Activated CD8-positive, alpha-beta memory T cell treated with anti-CD3 and anti-CD28 coated beads for 24 hours (primary cell): ENCODE measurements at places on chromosomes 6 and 20.

DNA sequence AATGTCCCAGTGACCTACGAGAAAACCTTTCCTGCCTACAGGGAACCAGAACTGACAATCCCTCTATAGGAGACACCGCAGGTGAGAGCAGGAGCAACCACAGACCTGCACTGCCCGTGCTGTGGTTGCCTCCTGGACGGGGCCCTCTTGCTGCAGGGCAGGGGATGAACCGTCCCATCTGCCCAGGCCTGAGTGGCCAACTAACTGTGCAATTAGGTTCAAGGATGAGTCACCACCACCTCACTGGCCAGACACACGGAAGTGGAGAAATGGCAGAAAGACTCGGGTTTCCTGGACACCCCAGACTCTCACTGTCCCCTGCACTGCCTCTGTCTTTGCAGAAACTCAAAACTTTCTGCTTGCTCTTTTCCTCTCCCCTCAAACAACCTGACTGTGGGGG, 13.8 kb upstream of the HLA-G start:
- no peak for DNase-seq

DNA sequence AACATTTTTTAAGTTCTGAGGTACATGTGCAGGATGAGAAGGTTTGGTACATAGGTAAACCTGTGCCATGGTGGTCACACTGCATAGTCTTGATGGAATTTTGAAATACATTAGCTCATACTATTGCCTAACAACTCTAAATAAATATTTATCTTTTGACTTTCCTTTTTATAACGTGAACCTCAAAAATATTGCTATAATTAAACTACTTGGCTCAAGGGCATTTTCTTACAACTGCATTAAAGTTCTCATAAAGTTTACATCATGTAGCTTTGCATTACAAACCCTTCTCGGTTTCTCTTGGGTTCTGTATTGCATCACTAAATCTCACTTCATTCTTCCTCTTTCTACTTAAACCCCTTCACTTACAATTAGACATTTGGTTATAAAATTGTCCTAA, 636.0 kb upstream of the PTCHD4 start:
- no peak for DNase-seq

DNA sequence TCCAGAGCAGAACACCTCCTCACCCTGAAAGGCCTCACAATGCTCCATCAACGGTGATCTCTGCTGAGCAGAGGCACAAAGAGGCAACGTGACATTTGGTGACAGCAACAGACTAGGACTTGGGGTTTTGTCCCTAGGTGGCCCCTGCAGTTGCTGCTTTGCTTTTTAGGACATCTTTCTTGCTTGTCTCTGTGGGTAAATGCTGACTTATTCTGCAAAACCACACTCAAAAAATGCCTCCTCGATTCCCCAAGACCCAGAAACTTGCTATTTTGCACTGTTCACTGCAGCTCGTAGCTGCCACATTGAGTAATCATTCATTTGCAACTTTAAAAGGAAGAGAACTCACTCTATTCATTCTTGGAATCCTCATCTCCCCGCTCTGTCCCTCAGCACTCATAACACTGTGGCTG, 209.9 kb downstream of the LY86 start:
- DNase-seq, result no peak

DNA sequence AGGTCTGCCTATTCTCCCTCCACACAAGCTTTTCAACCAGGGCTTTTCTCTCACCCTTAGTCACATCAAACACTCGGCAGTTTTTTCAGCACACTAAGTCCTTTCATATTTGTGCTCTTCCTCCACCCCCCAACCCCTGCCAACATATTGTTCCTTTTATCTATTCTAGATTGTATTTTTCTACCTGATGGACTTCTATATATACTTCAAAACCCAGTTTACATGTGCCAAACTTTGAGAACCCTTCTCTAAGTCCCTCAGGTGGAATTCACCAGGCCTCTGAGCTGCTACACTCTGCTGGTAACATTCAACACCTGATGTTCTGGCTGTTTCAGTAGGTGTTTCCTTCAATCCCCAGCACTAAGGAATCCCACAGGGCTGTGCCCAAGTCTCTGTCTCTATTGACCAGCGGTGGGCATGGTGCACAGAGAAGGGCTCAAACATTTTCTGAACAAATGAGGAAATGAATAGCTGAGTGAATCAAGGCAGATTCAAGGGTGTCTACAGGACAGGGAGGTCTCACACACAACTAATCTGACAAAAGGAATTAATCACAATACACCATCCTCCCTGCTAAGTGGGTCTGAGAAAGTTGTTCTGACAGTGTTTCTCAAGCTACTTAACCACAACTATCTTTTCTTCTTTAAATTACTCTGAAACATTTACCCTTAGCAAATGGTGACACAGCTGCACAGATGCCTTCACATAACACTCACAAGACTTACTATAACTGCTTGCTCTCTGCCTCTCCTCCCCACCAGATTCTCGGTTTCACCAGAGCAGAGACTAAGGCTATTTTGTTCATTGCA, 166.5 kb downstream of the TSHZ2 start:
- DNase-seq, result no peak

- DNase-seq, result no peak
Observed at GRCh38 chr6:57252975-57253374, 30.9 kb upstream of the RAB23 start.

DNA sequence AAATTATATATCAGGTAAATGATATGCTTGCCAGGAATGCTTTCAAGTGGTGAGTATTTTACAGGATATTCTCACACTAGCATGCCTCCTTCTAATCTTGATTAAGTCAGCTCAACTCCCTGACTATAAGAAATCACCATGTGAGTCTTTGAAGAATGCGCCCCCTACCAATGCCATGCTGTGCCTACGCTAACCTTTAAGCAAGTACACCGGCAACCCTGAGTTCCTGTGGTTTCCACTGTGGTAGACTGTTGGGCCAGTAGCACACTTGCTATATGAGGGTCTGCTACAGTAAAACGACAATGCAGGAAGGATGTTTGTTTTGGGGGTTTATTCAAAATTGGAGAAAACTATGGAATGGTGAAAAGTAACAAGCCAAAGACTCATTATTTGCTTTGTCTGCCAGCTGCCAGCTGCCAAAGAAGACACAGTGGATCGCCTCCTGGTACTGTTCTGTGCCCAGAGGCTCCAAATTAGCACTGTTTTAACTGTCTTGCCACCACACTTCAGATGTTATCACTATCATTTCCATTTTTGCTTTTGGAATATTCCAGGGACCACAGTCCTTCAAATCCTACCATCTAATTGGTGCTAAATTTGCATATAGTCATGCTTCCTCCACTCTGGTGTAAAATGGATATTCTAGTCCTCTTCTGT, 333.5 kb downstream of the RNGTT start:
- no peak for DNase-seq

GRCh38 chr6:142326540-142326939, 24.7 kb downstream of the ADGRG6 start:
- no peak for DNase-seq

DNA sequence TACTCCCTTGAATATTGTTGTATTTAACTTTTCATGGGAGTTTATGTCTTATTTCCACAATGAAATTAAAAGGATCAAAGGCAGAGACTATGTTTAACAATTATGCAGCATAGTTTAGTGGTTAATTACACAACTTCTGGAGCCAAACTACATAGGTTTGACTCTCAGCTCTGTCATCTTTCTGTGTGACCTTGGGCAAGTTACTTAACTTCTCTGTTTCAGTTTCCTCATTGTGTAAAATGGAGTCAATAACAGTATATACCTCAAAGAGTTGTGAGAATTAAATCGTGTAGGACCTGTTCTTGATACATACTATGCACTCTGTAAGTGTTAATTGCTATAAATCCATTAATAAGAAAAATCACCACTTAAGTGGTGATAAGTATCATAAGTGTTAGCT, 48.3 kb downstream of the BTBD9 start:
- DNase-seq, result no peak

DNA sequence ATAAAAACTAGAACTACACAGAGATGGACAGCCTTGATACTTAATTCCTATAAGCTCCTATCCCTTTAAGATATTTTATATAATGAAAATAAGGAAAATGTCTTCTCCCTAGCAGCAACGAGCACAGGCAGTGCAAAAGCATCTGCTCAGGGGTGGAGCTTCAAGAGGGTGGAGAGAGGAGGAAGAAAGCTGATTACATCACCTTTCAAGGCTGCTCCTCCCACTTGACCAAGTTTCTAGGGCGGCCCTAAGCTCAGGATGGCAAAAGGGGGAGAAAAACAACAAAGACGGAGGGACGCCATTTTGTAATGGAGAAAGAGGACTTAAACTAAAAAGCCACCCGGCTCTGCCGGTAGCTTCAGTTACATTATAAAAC, 2.2 kb downstream of the PPP1R10 start:
- peak; percentile 84 for DNase-seq

GRCh38 chr6:10194816-10195672, 219.8 kb downstream of the TFAP2A start:
- DNase-seq, result no peak

- DNase-seq, result peak; percentile 94
Observed at GRCh38 chr20:59403261-59403961, 103.0 kb downstream of the EDN3 start.

DNA sequence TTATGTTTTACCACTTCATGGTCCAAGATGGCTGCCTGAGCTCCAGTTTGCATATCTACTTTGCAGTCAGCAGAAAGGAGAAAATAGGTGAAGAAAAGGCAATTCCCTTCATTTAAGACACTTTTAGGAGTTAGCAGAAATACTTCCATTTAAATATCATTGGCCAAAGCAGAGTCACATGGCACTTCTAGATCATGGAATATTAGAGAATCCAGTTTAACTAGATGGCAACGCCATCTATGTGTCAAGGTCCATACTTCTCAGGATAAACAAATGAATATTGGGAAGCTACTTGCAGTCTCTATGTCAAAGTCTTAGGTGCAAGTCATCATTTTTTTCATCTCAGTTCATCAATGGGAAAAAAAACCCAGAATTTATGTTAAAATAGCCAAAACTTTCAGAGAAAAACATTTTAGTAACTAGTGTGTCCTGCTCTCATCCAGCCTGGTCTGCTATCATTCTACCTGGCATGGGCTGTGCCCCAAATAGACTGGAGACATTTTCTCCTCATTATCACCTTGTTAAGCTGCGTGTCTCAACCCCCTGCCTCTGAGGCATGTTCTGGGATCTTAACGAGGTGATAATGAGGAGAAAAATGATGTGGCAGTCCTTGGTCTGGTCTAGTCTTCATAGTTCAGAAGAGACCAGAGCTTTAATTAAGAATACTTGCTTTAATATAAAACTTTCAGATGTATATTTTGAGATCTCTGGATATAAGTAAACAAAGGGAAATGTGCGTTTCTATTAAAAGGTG, 227.3 kb downstream of the TBX18 start:
- no peak for DNase-seq

DNA sequence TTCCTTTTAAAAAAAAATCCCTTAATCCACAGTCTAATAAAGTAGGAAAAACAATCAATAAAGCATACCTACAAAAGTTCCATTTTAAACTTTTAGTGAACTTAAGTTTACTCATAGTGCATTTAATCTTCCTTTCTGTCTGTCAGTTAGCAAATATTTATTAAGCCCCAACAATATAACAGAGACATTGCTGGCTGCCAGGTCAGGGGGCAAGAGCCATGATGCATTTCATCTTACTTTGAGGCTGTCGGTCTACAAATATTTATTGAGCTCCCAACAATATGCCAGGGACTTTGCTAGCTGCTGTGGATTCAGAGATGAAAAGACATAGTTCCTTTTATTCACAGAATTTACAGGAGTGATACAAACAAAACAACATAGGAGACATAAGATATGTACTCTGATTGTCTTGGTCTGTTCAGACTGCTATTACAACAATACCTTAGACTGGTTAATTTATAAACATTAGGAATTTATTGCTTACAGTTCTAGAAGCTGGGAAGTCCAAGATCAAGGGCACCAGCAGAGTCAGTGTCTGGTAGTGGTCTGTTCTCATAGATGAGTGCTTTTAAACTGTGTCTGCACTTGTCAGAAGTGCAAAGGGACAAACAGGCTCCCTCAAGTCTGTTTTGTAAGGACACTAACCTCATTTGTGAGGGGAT, 118.6 kb downstream of the PLCB1 start:
- no peak for DNase-seq

DNA sequence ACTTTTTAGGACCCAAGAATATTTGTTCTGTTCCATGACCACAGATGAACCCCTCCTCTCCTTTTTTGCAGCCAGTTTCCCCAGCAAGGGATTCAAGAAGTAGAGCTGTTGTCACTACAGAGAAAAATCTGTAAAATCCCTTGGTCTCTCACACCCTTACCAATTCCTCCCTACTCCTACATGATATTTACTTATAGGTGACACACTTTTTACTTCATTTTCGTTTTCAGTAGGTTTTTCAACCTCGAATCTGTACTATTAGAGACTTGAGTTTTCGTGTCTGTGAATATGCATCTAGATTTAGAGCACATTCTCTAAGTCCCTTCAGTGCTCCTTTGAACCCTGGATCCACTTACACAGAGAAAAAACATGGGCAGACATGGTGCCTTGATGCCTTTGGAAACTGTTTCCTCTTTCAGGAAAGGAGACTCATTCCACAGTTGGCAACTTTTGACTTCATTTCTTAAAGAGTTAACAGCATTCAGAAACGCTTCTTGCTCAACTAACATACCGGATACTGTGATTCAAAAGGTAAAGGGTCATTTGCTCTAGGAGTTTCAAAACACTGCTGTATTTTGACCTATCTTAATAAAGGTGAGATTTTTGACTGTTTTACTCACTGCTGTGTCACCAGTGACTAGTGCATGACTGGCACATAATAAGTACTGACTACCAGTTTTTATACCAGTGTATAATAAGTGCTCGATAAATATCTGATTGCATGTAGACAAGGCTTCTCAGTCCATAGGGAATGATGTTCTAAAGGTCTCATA, 50.6 kb downstream of the LAMA4 start:
- DNase-seq, result no peak

GRCh38 chr20:37389844-37390275, 43.9 kb downstream of the SRC start:
- no peak for DNase-seq

DNA sequence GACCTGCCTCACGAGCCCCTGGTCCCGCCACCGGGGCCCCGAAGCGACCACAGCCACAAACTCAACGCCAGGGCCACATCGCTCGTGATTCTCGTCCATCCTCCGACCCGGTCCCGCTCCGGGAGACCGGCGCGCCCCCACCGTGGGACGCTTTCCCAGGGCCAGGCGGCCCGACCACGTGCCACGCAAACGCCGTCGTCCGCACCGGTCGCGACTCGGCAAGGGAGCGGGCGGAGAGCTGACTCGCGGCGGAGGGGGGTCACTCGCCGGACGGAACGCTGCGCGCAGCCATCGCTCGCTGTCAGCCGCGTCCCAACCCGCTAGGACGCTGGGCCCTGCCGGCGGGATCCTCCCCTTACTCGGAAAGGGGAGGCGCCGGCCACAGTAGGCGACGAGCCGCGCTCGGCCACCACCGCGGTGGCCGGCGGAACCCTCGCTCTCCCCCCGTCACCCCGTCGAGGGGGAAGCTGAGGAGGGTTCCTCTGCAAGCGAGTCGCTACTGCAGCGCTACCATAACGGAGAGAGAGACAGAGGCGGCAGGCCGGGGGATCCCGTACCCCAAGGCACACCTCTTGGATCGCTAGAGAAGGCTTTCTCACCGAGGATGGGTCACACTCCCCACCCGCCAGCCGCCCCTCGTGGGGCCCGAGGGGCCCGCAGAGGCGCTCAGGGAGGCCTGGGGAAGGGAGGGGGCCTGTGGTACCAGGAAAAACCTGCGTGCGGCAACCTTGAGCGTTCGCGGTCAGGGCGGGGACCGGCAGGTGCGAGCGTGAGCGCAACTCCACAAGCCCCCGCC, 511.8 kb upstream of the ZNF337 start:
- peak; percentile 71 for DNase-seq

GRCh38 chr20:16709017-16709416, 20.8 kb upstream of the SNRPB2 start:
- DNase-seq, result no peak

GRCh38 chr6:157661652-157662051, 161.4 kb upstream of the SNX9 start:
- DNase-seq, result no peak
